Muscle of leg (tissue), 16 donors: ENCODE measurements at places on chromosomes 3 and 15. TPM values are rescaled to one million over a fixed set of nuclear protein-coding genes. Genes with fewer than 3 reads are reported as not detected.

The SH3BP5 gene
- 31.8 TPM for polyA plus RNA-seq

The NUP210 gene
- polyA plus RNA-seq: 8.1 TPM

The PHLDB2 gene
- polyA plus RNA-seq: 68.8 TPM

The MYRIP gene
- polyA plus RNA-seq: 0.43 TPM

- DNase-seq: no peak
These were observed 11.6 kb downstream of the ARPP19 start for GRCh38 chr15:52557274-52557641.
